ENCODE measurements at places on chromosomes 5 and 9. TPM values are rescaled to one million over a fixed set of nuclear protein-coding genes. Genes with fewer than 3 reads are reported as not detected.

Gene MCTP1
- total RNA-seq = 0.40 TPM

Gene ADAMTS2
- not detected for total RNA-seq

- H3K4me1 ChIP-seq = no peaks in the 10 kb centered on the region
- no peaks in the 10 kb centered on the region for H3K27me3 ChIP-seq
- no peak for DNase-seq
- H3K4me3 ChIP-seq = no peak overlapping the region
- H3K27ac ChIP-seq = no peak overlapping the region
Observed at GRCh38 chr9:78559449-78559885, 262.5 kb downstream of the PSAT1 start.

DNA sequence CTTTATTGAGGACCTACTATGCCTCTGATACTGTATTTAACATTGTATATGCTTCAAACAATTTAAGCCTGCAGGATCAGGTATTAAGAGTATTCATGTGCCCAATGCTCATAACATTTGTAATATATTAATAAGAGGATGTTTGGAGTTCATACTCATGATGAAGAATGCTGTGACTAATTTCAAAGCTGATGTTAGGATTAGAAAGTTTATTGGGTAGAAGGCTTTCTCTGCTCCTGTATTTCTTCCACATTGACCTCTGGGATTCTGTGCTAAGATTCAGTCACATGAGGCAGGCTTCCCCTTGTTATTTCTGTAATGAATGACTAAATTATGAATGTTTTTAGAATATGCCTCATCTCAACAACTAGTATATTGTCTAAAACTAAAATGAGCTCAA is 456.4 kb downstream of the NFIB start:
- no peaks in the 10 kb centered on the region for H3K36me3 ChIP-seq
- H3K4me3 ChIP-seq = no peak overlapping the region
- no peaks in the 10 kb centered on the region for H3K27me3 ChIP-seq
- no peak for DNase-seq

DNA sequence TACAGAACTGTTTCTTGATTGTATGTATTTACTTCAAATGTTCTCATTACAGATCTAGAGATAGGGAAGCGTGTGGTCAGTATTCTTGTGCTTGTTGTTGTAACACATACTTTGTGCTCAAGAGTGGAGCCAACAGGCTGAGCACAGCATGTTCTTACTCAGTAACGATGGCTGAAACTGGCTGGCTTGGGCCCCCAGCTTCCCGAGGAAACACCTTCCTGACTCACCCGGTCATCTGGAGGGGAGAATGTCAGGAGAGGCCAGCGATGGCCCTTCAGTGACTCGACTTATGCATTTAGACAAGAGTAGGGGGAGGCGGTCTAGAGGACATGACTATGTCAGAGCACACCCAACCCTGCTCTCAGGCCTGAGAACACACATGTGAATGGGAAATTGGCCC is 25.6 kb downstream of the ZNF474 start:
- H3K4me1 ChIP-seq = no peaks in the 10 kb centered on the region
- H3K27me3 ChIP-seq = no peaks in the 10 kb centered on the region
- no peak overlapping the region for H3K4me3 ChIP-seq
- H3K36me3 ChIP-seq = no peaks in the 10 kb centered on the region
- H3K27ac ChIP-seq = no peak overlapping the region
- no peak for DNase-seq

DNA sequence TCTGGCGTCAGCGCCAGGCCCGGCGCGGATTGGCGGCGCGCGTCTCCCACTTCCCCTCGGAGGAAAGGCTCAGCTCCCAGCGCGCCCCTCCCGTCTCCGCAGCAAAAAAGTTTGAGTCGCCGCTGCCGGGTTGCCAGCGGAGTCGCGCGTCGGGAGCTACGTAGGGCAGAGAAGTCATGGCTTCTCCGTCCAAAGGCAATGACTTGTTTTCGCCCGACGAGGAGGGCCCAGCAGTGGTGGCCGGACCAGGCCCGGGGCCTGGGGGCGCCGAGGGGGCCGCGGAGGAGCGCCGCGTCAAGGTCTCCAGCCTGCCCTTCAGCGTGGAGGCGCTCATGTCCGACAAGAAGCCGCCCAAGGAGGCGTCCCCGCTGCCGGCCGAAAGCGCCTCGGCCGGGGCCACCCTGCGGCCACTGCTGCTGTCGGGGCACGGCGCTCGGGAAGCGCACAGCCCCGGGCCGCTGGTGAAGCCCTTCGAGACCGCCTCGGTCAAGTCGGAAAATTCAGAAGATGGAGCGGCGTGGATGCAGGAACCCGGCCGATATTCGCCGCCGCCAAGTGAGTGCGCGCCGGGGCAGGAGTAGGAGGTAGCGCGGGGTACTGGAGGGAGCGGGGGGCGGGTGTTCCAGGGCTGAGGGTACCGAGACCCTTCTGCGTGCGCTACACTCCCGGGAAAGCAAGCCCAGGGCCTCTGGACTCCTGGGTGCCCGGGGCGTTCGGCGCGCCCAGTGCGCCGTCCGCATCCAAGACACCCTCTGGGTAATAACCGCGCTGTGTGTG is at the start of gene MSX2:
Gene MSX2 (plus strand): TSS at position 99 of the 777 bp plus-strand sequence. CDS start 78 bp downstream, at position 177.
- no peak for DNase-seq
- H3K27ac ChIP-seq = no peak within 1 kb of the TSS
- H3K4me1 ChIP-seq = no peaks in the 10 kb centered on the region
- no peaks in the 10 kb centered on the region for H3K27me3 ChIP-seq
- no peak within 1 kb of the TSS for H3K4me3 ChIP-seq
- no peaks in the 10 kb centered on the region for H3K36me3 ChIP-seq

Measured in Karpas-422 (cell line).